Activated CD8-positive, alpha-beta memory T cell treated with anti-CD3 and anti-CD28 coated beads, Interleukin-2, amount 50 U/mL, for 48 hours (primary cell): ENCODE measurements at places on chromosomes 4 and X.

DNA sequence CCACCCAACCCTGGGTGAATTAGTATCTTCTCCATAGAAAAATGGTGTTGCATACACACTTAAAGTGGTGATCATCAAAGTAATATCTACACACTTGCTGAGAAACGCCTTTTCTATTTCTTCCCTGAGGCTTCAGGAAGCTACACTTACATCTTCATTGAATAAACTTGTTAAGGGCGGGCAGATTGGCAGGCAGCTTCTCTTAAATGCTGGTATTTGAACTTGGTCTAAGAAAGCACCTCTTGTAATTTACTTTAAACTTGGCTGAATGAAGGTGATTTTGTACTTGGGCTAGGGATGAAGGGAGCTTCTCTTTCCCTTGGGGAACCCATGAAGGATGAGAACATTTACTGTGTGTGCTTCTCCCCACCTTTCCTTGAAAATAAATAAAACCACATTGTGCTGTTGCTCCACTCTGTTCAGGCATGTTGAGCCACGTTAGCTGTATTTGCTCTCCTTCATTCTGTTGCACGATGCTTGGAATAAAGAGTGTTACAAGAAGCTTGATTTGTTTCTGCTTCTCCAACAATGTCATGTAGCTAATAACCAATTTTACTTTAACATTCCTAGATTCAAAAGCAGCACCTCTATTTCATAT is 430.1 kb downstream of the ANKRD50 start:
- no peak for DNase-seq

- DNase-seq = no peak
These were observed 410.1 kb downstream of the HNRNPD start for GRCh38 chr4:81963763-81964020.

DNA sequence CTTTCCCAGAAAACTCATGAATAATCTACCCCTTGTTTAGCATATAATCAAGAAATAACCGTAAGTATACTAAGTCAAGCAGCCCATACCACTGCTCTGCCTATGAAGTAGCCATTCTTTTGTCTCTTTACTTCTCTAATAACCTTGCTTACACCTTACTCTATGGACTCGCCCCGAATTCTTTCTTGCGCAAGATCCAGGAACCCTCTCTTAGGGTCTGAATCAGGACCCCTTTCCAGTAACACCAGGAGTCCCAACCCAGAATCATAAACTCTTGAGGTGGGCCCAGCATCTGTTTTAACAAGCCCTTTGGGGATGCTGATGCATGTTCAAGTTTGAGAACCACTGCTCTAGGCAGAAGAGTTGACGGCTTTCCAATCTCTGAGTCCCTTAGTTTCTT is 119.6 kb downstream of the BEND2 start:
- DNase-seq = no peak

- DNase-seq = no peak
These were observed 49.1 kb upstream of the DHRSX start for GRCh38 chrX:2549876-2550275.

DNA sequence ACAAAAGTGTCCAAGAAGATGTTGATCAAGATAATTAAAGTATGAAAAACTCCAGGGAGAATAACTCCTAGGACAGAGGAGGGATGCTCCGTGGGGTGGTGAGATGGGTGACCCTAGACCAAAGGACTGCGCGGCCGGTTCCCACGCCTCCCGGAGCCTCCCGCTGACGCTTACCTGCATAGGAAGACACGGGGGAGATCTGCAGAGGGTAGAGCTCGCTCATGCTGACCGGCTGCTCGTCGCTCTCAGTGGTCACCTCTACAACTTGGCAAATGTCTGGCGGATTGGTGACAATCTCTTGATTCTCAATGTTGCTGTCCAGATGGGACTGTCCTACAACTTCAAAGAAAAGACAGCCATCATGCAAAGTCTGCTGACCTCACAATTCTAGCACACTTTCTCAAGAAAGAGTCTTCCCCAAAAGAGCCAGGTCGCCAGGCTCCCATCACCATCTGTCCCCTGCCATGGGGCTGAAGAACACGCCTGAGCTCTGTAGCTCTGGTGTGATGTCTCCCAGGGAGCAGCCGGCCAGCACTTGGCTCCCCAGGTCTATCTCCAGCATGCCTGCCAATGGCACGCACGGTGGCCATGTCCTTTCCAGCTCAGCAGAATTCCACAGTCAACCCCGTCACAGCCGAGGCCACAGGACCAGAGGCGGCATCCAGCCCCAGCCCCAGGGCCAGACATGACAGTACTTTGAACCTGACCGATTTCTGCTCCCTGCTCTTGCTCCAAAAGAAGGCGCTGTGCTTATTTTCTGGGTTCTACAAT is 75.4 kb downstream of the IRF2 start:
- no peak for DNase-seq

DNA sequence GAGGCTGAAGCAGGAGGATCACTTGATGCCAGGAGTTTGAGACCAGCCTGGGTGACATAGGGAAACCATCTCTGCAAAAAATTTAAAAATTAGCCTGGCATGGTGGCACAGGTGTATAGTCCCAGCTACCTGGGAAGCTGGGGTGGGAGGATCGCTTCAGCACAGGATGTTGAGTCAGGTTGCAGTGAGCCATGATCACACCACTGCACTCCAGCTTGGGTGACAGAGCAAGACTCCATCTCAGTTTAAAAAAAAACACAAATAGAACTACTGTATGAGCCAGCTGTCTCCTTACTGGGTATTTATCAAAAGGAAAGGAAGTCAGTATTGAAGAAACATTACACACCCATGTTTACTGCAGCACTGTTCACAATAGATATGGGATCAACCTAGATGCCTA is 138.7 kb downstream of the RAP1GDS1 start:
- DNase-seq = no peak

DNA sequence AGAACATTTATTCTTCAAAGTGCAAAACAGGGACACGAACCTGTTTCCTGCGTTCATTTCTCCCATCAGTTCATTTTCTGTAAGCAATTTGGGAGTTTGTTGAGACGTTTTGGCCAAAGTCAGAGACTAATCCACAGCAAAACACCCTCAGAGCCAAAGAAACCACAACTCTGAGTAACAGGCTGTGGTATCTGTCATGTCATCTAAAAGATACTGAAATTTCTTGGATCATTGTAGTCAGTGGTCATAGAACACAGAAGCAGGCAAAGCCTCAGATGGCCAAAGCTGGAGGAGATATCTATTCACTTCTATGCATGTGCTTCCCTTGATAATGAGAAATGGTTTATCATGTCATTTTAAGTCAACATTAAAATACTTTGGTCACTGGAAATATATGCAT is 485.6 kb upstream of the GALNT7 start:
- DNase-seq = no peak

GRCh38 chr4:145791988-145792387 is 112.0 kb downstream of the C4orf51 start:
- DNase-seq = no peak

DNA sequence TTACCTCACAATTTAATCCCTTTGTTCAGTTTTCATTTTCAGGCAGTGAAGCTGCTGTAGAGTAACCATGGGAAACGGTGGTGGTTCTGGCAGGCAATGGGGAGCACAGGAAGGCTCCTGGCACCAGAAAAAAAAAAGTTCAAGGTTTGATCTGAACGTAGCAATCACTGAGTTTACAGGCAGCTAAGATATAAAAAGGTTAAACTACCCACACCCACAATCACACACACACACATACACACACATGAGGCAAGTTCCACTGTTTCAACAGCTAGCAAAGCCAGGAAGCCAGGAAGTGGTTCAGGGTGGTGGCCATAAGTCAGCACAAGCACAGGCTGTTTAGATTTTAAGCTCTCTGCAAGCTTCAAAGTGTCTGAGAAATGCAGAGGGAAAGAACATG is at the start of gene SULT1B1:
Gene SULT1B1, minus strand, starts transcription at position 166 of the 400 bp plus-strand sequence. CDS start 5,403 bp downstream, outside the sequence.
- no peak for DNase-seq

DNA sequence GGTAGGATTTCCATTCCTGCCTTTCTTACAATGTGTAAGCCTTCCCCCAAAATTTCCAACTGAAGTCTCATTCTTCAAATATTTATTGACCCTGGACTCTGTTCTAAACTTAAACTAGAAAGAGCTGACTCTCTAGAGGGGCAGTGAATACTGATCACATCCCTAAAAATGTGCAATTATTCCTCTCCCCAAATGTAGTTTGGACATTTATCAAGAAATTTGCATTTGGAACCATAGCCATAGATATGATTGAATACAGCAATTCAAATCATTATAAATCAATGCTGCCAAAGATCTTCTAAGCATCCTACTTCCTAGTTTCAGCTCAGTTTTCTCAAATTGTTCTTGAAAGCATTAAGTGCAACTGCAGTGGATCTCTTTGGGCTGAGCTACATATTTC is 525.7 kb downstream of the RAB28 start:
- no peak for DNase-seq

DNA sequence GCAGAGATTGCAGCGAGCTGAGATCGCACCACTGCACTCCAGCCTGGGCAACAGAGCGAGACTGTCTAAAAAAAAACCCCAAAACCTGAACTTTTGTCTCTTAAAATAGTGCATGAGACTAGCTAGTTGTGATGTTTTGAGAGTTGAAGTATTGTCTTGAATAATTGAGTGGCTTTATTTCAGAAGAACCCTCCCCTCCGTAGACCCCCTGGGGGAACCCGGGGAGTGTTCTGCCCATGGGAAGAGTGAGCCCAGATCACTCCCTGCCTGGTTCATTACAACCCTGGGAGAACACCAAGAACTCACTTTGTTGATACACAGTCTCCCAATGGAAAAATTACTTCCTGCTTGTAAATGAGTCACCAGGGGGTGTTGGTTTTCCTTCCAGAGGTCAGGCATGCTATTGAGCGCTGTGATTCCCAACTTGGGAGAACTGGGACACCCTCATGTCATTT is 65.3 kb upstream of the SHISA3 start:
- DNase-seq = no peak

- DNase-seq = peak; percentile 47
These were observed 5.7 kb downstream of the MXD4 start for GRCh38 chr4:2256156-2256731.

GRCh38 chr4:613126-613525 is 12.2 kb upstream of the PDE6B start:
- DNase-seq = peak; percentile 35

- no peak for DNase-seq
These were observed 65.5 kb upstream of the FHDC1 start for GRCh38 chr4:152870606-152871005.

DNA sequence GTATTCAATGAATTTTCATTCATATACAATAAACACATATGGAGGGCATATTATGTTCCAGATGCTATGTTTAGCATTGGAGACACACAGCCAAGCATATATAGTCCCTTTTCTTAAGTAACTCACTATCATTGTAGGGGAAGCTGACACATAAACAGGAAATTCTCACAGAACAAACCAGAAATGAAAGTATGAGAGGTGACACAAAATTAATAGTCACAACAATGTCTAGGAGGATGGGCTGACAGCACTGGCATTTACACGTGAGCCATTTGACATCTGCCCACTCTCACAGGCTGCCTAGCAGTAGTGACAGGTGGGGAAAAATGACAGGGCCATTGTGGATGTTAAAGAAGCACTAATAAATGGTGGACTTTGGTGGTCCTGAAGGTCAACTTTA is 2.6 kb upstream of the CNOT6L start:
- no peak for DNase-seq

GRCh38 chr4:99642725-99643489 is 14.7 kb downstream of the C4orf54 start:
- DNase-seq = no peak

DNA sequence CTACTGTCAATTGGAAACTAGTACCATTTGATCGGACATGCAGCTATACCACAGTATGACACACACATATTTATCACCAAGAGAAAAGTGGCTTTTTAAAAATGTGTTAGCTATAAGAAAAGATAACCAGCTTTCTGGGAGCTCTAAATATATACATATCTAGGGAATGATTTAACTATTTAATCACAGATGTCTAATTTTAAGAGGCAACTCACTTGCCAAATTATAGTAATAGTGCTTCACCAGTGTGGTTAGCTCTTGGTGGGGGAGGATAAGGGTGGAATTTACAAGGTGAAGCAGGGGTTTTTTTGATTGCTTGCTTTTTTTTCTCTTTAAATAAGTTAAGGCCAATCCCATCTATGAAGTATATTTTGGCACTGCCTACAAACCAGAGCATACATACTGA is 547.7 kb upstream of the DIPK2B start:
- DNase-seq = no peak

DNA sequence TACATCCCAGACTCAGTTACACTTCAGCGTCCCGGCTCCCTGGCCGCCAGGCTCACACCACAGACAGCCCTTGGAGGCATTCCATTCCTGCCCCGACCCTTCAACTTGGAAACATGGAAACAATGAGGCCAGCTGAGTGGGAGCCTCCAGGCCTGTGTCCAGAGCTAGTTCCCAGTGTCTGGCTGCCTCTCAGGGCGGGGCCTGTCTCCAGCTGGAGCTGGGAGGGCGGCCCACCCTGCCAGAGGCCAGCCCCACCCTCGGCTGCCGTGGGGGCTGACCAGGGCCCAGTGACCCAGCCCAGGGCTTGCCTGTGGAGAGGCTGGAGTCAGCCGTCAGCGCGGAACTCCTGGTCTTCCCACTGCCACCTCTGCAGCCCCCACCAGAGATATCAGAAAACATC is 37.4 kb upstream of the SPON2 start:
- DNase-seq = no peak

DNA sequence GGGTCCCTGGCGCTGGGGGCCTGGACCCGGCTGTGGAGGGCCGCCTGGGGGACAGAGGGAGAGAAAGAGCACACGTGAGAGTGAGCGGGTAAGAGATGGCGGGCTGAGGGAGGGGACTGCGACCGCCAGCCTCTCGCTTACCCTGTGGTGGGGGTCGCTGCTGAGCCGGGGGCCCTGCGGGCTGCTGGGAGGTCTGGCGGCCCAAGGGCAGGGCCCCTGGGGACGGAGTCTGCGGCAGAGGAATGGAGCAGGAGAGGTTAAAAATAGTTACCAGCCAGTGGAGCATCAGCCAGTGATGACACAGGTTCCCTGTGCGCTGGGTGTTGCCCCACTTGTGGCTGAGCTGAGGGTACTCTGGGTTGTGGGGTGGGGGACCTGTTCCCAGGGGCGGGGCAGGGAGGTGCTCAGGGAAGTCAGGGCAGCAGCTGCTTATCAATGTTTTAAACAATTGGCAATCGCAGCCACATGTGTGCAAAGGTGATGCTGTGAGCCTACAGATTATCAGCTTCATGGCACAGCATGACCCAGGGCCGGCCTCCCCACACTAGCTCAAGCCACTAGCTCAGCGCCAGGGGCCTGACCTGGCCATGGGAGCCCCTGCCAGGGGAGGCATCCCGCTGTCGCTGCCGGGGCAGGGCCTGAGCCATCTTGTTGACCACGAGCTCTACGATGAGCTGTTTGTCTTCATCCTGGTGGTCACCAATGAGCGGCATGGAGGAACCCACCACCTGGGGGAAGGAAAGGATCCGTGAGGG is 7.5 kb upstream of the TIMP1 start:
- no peak for DNase-seq

DNA sequence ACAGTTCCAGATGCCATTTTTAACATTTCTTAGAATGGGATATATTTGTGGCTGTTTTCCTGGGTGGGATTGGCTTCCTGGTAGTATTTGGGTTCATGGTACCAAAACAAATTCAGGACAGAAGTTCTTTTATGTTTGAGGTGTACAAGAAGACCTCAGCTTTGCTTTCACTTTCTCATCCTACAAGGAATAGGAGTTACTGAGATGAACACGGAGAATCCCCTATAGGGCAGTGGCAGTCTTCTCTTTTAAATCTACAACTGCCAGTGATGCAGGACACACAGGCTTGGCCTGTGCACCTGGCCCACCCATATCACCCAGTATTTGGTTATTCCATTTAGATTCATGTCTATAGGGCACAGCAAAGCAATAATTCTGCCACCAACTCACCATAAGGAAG is 35.2 kb downstream of the SLC10A7 start:
- no peak for DNase-seq
